IMR-90 (cell line): ENCODE measurements at places on chromosomes 13 and 19. TPM values are rescaled to one million over a fixed set of nuclear protein-coding genes. Genes with fewer than 3 reads are reported as not detected.

Gene DHRS12
- 1.3 and 1.9 TPM in 2 replicates for total RNA-seq

Gene ARHGAP33
- total RNA-seq = 0.28 and 0.72 TPM in 2 replicates

Gene KIR2DL3
- not detected in 2 replicates for total RNA-seq

DNA sequence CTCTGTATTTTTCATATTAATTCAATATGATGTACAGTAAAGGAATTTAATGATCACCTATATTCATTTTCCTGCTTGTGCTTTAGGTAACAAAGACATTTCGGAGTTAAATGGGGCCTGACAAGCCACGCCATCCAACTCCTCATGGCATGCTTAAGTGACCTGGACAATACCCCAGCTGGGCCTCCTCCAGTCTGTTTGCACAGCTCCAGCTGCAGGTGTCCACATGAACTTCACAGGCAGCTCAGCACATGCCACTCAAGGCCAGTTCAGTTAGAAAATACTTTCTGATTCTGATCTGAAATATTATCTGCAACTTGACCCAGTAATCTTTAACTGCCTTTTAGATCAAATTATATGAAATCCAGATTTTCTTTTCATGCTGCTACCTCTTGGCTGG, 89.6 kb upstream of the SLC15A1 start:
- no peaks in the 10 kb centered on the region for H3K36me3 ChIP-seq
- peaks cover 4% of the 10 kb centered on the region; the same call in 1 of the 2 replicates for H3K4me1 ChIP-seq
- no peaks in the 10 kb centered on the region for H3K27me3 ChIP-seq
- H3K27ac ChIP-seq = no peak overlapping the region
- H3K4me3 ChIP-seq = no peak overlapping the region

- H3K4me3 ChIP-seq = no peak overlapping the region
- peaks cover 35% of the 10 kb centered on the region for H3K36me3 ChIP-seq
- no peaks in the 10 kb centered on the region for H3K27me3 ChIP-seq
- H3K4me1 ChIP-seq = peaks cover 19% of the 10 kb centered on the region
- peak; percentile 96 for DNase-seq
These were observed 7.3 kb downstream of the RPS16 start for GRCh38 chr19:39428283-39429112.

DNA sequence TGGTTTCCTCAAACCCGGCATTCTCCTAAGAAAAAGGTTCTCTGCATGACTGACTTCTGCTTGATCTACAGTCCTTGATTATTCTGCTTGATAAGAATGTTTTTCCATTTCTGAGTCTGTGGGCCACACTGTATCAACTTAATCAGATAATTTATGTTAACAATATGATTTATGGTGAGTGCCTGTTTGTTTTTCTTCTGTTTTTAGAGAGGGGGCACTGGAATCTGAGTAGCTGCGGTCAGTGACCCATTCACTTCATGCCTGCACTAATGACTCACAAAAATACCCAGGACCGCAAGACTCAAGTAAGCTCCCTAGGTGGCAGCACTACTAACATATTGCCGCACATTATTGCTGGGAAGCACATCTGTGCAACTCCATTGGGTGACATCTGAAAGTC, 542.3 kb upstream of the ATXN8OS start:
- no peaks in the 10 kb centered on the region for H3K27me3 ChIP-seq
- no peak overlapping the region for H3K4me3 ChIP-seq
- no peaks in the 10 kb centered on the region for H3K36me3 ChIP-seq
- no peaks in the 10 kb centered on the region for H3K4me1 ChIP-seq

- H3K27me3 ChIP-seq = peaks cover 2% of the 10 kb centered on the region; the same call in 1 of the 2 replicates
- no peak overlapping the region for H3K27ac ChIP-seq
- DNase-seq = peak; percentile 76
- peaks cover 3% of the 10 kb centered on the region; the same call in 1 of the 2 replicates for H3K4me1 ChIP-seq
- no peak overlapping the region for H3K4me3 ChIP-seq
These were observed 10.3 kb upstream of the ZBTB32 start for GRCh38 chr19:35693835-35694599.
